ENCODE measurements at places on chromosomes 7 and 10.

- DNase-seq: no peak
These were observed 12.5 kb downstream of the ADGRA1 start for GRCh38 chr10:133100186-133100585.

DNA sequence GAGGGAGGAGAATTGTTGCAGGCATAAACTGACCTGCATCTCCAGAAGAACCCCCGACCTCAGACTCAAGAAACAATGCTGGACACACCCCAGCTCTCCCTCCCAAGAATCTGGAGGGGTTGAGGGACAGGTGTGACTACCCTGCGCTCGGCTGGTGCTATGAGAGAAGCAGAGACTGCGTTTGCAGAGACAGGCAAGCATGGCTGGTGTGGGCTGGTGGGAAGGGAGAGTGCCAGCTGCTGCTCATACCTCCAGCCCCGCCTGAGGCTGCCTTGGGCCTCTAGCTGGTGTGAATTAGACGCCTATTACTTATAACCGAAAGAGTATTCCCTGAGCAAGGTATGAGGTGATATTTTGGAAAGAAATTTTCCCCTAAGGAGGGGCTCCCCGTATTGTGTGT lies 48.3 kb upstream of the DDC start:
- DNase-seq: no peak

DNA sequence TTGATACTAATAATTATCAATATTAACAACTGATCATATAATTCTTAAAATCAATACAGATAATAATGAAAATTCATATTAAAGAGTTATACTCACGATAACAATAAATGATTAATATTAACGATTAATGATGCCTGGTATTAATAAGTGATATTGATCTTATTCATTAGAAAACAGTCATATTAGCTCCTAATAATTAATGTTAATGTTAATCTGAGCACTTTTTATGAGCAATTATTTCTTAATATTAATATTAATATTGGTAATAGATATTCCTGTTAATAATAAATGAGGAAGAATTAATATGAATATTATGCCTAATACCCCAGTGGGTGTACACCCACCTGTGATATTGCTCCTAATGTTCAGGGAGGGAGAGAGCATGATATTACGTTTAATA lies 23.6 kb downstream of the MEIG1 start:
- no peak for DNase-seq

DNA sequence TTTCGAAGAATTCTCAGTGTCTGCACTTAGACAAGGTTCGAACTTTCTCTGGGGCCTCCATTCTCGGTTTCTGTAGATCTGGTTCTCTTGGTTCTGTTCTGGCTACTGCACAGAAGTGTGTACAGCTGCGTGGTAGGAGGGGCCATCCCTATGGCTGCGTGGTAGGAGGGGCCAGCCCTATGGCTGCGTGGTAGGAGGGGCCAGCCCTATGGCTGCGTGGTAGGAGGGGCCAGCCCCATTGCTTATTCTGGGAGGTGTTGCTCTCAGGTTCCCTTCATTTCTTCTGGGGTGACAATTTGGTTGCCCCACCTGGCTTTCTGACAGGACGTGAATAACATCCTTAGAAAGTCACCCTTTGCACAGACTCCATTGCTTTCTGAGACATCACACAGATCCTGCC lies 65.2 kb upstream of the CHST15 start:
- DNase-seq: no peak

- DNase-seq: no peak
These were observed 346.0 kb downstream of the FRMD4A start for GRCh38 chr10:13984647-13985155.

GRCh38 chr10:97319671-97320479 lies 804 bp downstream of the FRAT1 start:
- DNase-seq: peak; percentile 53

- no peak for DNase-seq
These were observed 50.9 kb upstream of the PAPSS2 start for GRCh38 chr10:87608756-87609155.

- no peak for DNase-seq
These were observed 58.3 kb upstream of the GTF2I start for GRCh38 chr7:74599244-74599643.

GRCh38 chr7:36881233-36881874 lies 157.1 kb upstream of the AOAH start:
- DNase-seq: no peak

DNA sequence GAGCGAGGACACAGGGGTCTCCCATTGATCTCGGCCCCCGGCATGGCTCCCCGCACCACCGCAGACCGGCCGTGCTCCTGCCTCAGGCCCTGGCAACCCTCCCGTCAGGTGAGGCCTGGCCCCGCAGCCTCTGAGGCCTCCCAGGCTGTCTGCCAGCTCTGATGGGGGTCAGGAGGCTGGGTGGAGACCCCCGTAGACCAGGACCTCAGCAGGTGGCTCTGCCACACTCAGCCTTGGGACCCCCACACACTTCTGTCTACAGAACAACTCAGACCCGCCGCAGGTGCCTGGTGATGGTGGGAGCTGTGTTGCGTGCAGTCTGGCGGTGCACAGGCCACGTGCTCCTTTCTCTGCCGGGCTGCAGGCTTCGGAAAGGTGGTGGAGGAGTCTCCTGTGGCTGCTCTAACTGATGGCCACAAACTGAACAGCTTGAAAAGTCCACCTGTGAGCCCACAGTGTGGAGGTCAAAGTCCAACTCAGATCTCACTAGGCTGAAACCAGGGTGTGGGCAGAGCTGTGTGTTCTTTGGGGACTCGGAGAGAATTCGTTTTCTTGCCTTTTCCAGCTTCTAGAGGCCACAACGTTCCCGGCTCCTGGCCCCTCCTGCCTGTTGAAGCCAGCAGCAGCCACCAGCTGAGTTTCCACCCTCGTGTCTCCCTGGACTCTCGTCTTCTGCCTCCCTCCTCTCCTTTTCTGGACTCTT lies 62.5 kb downstream of the PWWP2B start:
- no peak for DNase-seq

DNA sequence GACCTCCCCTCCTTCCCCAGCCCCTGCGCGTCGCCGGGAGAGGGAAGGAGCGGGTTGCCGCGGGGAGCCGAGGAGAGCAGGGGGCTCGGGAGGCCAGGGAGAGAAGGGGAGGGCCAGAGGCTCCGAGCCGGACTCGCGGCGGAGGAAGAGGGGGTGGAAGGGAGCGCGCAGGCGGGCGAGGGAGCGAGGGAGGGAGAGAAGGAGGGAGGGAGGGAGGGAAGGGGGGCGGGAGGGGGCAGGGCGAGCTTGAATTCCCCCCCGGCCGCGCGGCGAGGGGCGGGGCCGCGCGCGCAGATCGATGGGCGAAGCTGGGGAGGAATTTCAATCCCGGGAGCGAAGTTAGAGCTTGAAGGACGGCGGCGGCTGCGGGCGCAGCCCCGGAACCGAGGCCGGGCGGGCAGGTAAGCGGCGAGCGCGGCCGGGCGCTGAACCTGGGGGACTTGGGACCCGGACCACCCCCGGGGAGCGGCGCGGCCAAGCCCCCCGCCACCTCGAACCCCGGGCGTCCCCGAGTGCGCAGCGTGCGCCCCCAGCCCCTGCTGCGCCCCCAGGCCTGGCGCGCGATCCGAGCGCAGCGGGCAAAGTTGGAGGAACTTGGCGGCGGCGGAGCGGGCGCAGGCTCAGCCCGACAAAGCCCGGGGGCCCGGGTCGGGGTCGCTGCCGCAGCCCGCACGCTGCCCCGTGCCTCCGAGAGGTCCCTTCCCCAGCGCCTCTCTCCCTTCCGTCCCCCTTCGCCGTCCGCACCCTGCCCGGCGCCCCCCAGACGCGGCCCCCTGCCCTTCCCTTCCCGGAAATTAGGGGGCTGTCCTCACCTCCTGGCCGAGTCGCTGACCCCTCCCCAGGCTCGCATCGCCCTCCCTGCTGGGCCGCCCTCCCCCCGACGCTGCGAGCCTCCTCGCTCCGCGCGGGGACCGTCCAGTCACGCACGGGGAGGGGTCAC lies at the start of gene ELFN1:
ELFN1 (plus strand) TSS at position 324 of the 940 bp plus-strand sequence. CDS start 74,320 bp downstream, outside the sequence.
- no peak for DNase-seq

GRCh38 chr10:34758447-34758996 lies 56.6 kb downstream of the PARD3 start:
- no peak for DNase-seq

- no peak for DNase-seq
These were observed 701 bp upstream of the CUL1 start for GRCh38 chr7:148698007-148698396.

DNA sequence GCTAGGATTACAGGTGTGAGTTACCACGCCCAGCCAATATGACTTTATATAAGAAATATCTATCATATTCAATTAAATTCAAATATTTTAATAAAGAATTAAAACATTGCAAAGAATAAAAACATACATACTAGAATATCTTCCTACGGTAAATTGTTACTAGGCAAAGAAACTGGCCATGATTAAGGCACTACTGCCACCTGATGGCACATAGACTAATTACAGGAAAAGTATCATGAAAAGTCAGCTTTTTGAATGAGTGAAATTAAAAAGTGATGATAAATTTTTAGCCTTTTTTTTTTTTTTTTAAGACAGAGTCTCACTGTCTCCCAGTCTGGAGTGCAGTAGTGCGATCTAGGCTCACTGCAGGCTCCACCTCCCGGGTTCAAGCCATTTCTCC lies 30.9 kb downstream of the MRPS33 start:
- DNase-seq: no peak

- no peak for DNase-seq
These were observed 1.2 kb upstream of the ITGB1 start for GRCh38 chr10:32959006-32959920.

GRCh38 chr7:68425377-68425776 lies 1172.9 kb upstream of the AUTS2 start:
- DNase-seq: no peak

DNA sequence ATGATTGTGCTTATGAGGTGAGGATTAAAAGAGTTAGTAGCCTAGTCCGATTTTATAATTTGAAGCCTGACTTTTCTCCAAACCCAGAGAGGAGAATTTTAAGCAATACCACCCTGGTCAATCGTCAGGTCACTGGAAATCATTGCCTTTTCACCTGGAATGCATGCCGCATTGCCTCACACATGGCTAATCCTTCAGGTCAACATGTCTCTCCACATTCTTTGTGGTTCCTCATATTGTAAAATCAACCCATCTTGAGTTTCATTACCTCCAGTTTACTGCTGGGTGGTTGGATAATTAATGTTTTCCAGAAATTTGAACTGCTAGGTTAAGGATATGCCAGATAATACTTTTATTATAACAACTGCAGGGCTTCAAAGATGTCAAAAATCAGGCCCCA lies 55.6 kb upstream of the SEMA3E start:
- no peak for DNase-seq

- DNase-seq: no peak
These were observed 434 bp upstream of the PLEKHA8 start for GRCh38 chr7:30027740-30028215.

- DNase-seq: no peak
These were observed 40.6 kb downstream of the SH3PXD2A start for GRCh38 chr10:103814626-103815370.

DNA sequence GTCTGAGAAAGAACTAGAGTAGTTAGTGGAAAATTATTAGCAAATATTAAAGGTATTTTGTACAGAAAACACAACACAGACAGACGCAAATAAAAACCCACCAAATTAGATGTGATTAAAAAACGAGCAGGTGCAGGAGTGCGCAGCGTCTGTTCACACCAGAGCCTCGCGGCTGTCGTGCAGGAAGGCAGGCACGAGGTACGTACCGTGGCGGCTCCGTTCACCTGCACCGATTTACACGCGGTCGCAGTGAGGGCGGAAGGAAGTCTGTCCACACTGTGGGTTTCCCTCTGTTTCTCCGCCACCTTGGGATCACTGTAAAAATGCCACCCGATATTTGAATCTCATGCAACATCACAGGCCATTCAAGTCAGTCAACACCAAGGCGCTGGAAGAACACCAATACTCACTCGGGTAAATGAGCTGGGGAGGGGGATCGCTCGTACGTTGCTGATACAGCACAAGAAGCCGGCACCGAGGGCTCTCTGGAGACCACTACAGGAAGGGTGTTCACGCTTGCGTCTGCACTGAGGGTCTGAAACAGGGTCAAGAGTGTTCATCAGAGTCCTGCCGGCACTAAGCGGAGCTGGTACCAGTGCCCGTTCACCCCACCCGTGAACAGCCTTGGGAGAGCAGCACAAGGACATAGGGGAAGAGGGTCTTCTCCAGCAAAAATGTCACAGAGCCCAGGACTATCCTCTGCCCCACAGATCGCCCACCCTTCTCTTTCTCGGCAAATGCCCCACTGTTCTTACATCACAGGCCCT lies 116.8 kb downstream of the LARP4B start:
- no peak for DNase-seq

- DNase-seq: no peak
These were observed 41.9 kb upstream of the ATRNL1 start for GRCh38 chr10:115051216-115051615.

DNA sequence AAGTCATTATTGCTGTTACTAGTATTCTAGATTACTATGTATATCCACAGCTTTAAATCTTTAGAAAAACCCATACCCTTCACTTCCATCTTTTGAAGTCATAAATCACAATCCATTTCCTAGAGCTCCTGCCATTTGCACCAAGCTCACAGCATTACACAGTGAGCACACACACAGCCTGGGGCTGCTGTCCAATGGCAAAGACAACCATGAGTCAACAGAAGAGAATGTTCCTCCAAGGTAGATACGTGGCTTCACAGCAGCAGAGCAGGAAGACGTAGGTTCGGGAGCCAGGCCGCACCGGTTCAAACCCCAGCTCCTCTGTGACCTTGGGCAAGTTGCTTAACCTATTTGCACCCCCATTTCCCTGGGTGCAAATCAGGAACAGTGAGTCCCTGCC lies 234.6 kb downstream of the DIP2C start:
- no peak for DNase-seq

- no peak for DNase-seq
These were observed 28.6 kb downstream of the ST7 start for GRCh38 chr7:116981939-116982338.

DNA sequence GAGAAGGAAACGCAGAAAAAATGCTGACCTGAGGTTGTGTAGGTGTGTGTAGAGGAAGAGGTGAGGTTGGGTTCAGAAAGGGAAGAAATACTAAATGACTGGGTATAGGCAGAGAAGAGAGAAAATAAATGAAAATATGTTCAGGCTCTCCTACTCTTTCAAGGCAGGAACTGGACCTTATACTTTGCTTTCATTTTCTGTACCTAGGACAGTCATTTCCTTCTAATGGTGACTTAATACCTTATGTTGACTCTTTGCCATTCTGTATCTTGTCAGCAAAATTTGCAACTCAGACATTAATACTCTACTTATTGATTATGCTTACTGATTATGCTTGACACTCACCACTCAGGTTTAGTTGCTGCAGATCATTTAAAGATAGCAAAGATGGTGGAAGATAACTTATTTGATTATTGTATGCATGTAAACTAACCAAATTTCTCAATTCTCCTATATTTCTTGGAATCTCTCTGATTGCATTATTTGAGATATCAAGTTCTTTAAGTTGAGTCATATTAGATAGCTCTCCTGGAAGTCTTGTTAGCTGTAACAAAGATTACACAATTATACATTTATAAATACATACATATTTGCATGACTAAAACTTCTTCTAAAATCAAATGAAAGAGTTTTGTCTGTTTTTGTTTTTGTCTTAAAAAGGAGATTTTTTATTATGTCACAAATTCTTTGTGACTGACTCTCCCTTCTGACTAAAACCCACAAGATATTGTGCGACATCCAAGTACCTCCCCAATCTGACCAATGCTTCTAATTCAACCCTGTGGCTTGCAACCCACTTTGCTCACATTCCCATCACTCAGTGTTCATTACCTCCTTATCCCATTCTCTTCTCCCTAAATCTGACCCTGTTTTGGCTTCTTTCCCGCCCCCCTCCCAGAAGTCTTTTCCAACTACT lies 20.0 kb downstream of the LRRD1 start:
- DNase-seq: no peak

GRCh38 chr10:93820434-93820833 lies 62.7 kb downstream of the LGI1 start:
- no peak for DNase-seq
